ENCODE measurements at places on chromosomes 12 and 14.

GRCh38 chr14:78848234-78848820 lies 678.2 kb downstream of the NRXN3 start:
- no peak for DNase-seq

DNA sequence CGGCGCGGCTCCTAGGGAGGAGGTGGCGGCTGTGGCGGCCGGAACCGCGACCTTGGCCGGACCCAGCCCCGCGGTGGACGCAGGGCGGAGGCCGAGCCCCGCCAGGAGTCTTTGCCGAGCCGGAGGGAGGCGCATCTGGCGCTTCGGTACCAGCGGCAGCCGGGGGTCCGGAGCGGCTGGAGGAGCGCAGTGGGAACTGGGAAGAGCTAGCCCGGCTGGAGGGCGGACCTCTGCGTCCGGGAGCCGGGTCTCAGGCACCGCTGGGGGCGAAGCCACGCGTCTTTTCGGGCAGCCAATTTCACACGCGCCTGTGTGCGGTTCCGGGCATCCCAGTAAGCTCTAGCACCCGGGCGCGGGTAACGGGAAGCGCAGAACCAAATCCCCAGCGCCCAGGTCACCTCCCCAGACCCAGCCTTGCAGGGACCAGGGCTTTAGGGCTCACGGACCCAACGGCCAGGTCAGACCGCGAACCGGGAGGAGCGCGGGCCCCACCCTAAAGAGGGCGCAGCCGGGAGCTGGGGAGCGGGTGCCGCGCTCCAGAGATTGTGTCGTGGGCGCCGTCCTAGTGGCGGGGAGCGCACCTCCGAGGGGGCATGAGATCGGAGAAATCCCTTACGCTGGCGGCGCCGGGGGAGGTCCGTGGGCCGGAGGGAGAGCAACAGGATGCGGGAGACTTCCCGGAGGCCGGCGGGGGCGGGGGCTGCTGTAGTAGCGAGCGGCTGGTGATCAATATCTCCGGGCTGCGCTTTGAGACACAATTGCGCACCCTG lies 89.4 kb downstream of the GALNT8 start:
- no peak for DNase-seq

DNA sequence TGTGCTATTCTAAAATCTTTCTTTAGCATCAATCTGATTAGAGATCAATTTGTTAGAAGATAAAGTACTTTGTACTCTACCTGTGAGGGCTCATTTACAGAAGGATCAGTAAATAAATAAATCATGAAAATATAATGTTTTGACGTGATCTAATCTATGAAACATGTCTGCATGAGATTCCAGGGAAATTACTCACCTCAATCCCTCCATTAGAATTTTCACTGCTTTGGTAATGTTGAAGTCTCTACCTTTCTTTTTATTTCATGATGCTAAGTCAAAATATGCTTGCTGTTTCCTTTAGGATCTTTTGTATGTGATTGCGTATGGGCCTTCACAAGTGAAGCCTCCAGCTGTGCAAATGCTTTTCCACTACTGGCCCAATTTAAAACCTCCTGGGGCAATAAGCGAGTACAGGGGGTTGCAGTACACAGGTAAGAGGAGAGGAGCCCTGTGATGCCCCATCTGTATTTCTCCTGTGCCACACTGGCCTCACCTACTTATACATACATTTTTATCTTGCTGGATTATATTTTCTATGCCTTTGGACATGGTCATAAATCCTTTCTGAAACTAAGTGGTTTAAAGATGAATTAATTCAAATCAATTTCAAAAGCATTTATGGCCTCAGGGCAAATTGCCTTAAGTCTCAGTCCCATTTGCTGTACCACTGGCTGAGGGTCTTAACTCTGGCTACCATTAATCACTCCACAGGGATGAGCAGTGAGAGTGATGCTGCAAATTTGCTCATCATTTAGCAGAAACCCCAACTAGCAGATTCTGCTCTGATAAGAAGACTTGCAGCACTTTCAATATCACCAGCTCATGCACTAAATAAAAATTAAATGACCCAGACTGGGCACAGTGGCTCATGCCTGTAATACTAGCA lies 66.4 kb downstream of the UNC79 start:
- no peak for DNase-seq

GRCh38 chr12:28925719-28926376 lies 223.2 kb upstream of the FAR2 start:
- DNase-seq = peak; percentile 36

DNA sequence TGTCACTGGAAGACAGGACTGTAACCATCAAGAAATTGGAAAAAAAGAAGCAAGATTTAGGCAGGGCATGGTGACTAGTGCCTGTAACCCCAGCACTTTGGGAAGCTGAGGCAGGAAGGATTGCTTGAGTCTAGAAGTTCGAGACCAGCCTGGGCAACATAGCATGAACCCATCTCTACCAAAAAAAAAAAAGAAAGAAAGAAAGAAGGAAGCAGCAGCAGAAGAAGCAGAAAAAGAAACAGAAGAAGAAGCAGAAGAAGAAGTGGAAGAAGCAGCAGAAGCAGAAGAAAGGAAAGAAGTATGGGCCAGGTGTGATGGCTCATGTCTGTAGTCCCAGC lies 30.5 kb upstream of the LGALS3 start:
- DNase-seq = no peak

GRCh38 chr12:11654338-11654737 lies 4.9 kb downstream of the ETV6 start:
- no peak for DNase-seq
